ENCODE measurements at places on chromosomes 6 and 20.

- no peaks in the 10 kb centered on the region for H3K36me3 ChIP-seq
- DNase-seq, result peak; percentile 92
- H3K4me1 ChIP-seq, result peaks cover 45% of the 10 kb centered on the region
- H3K4me3 ChIP-seq, result peak overlapping the region; percentile 20
Measured at GRCh38 chr6:129312880-129313279, 397.1 kb downstream of the ARHGAP18 start.

- no peak for DNase-seq
- no peak overlapping the region for H3K27ac ChIP-seq
- H3K27me3 ChIP-seq, result no peaks in the 10 kb centered on the region
- H3K4me3 ChIP-seq, result no peak overlapping the region
Measured at GRCh38 chr6:147060636-147061035, 143.6 kb upstream of the STXBP5 start.

- H3K4me3 ChIP-seq, result no peak overlapping the region
- no peaks in the 10 kb centered on the region for H3K36me3 ChIP-seq
- DNase-seq, result no peak
Measured at GRCh38 chr20:53444401-53445149, 149.1 kb downstream of the ZNF217 start.

DNA sequence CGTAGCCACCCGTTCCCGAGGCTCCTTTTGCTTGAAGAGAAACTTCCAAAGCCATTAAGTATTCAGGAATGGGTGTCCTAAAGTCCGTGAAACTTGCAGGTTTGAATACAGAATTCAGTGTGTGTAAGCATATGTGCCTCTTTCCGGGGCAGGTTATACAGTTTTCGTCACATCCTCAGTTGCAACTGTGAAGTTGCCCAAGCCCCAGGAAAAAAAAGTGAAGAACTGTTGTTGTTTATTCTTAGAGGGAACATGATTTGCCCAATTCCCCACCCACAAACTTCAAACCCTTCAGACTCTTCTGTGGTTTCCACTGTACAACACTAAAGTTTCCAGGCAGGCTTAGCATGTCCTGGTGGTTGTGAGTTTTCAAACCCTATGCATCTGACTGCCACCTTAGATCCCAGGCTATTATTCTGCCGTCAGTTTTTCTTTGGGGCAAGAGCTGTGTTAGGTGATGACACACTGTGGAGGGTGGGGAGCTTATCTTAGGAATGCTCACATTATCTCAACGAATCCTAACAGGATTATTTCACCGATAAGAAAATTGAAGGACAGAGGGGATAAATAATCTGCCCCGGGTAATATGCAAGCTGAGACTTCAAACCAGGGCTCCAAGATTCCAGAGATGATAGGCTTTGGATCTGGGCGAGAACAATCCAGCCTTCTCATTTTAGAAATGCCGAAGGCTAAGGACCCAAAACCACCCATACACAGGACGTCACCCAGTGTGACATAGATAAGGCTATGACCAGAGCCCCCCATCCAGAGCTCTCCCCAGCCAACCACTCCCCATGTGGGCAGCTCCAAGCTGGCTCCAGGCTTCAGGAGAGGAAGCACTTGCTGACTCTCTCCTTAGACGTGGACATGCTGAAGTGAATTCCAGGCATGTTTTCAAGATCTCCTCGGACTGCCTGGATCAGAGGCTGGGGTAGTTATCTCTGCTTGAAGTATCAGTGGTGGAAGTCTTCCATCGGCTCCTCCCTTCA is 81.7 kb upstream of the AFDN start:
- no peaks in the 10 kb centered on the region for H3K36me3 ChIP-seq
- H3K4me1 ChIP-seq, result no peaks in the 10 kb centered on the region
- DNase-seq, result no peak
- peaks cover 24% of the 10 kb centered on the region for H3K27me3 ChIP-seq

GRCh38 chr6:18166312-18167036 is 11.3 kb downstream of the KDM1B start:
- DNase-seq, result peak; percentile 45
- no peaks in the 10 kb centered on the region for H3K27me3 ChIP-seq
- peaks cover 21% of the 10 kb centered on the region for H3K36me3 ChIP-seq
